ENCODE measurements at places on chromosomes 11 and 22.

DNA sequence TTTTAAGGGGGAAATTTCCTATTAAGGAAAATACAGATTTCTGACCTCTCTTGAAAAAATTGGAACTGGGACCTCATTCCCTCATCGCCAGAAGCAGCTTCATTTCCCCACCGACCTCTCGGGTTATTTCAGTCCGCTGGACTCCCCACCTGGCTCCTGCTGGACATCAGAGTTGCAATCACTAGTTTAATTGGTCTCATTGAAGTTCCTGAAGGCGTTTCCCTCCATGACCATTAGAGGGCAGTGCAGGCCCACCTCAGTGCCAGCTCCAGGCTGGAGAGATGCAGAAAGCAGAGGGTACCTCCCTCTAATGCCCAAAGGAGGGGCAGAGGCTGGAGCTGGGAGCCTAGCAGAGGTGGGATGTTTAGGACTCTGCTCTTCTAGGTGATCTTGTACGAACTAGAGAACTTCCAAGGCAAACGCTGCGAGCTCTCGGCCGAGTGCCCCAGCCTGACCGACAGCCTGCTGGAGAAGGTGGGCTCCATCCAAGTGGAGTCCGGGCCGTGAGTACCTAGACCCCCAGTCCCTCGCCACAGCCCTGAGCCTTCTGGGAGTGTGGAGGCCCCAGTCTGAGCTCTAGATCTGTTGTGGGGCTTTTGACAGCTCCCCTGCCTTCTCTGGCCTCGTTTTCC is 2.7 kb downstream of the CRYBB3 start:
- DNase-seq = peak; percentile 36

GRCh38 chr22:42996646-42997365 is 18.1 kb downstream of the PACSIN2 start:
- no peak for DNase-seq

GRCh38 chr22:24822471-24822870 is 16.5 kb downstream of the SGSM1 start:
- no peak for DNase-seq

DNA sequence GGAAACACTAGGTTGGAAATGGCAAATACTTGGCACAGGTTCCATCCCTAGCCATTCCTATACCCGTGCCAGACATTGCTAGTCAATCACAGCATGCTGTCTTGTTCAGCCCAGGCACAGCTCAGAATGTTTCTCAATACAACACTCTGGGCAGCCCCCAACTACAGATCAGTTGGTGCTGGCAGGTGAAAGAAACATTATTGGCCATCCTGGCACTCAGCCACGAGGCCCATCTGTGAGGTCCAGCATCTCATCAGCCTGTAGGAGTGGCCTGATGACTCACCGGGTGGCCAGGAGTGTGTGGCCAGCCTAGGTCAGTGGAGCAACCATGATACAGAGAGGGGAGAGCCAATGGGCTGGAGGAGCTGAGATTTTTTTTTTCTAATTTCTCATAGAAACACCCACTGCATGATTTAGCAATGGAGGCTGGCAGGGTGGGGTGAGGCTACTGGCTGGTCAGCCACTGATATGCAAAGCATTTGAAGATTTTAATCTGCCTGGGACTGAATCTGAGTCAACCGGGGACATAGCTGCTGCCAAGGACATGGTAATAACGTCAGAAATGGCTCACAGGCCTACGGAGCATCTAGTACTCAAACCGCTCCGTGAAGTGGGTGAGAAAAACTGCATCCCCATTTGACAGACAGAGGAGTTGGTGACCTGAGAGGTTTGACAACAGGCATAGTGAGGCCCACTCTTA is 5.4 kb downstream of the MYO18B start:
- DNase-seq = no peak

DNA sequence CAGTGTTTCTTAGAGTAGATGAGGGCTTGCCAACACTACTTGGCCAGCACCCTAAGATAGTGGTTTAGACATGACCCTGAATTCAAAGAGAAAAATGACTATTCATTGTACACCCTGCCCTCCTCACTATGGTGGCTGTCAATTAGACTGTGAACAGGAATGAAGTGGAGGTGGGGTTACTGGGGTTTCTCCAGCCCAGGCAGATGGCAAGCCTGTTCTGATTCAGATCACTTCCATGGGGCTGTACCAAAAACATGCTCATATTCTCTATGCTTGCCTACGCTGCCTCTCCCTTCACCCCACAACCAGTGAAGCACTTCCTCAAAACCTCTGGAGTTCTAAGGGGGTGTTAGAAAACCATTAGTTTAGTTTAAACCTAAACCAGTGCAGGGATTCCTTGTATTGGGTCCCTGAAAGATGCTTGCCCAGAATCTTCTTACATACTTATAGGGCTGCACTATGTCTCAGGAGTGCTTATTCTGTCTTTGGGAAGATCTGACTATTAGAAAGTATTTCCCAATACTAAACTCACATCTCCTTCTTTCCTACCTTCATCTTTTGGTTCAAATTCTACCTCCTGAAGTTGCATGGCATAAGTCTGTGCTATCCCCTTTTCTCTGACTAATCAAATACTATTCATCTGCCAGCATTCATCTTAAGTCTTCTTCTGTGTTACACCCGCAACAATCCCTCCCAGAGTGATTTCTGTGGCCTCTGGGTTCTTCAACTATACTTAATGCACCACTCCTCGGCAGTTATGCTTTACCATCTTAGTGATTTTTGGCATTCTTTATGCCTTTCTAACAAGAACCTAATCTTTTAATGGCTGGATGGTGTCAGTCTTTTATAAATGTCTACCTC is 71.8 kb downstream of the ATG16L2 start:
- DNase-seq = no peak

DNA sequence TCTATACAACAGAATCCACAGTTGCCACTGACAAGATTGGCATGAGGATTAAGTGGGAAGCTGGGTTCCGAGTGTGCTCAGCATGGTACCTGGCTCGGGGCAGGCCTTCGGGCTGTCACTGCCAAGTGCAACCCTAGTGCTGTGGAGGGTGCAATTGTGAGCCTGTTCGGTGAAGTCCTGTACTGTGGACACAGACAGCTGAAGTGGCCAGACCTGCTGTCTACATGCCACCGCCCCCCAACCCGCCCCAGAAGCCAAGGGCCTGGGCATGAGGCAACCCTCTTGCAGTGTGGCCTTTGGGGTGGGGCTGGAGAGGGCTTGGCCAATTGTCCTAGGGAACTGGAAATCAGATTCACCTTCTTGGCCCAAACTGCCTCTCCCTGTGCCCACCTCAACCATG is 15.6 kb upstream of the SHISAL1 start:
- no peak for DNase-seq

DNA sequence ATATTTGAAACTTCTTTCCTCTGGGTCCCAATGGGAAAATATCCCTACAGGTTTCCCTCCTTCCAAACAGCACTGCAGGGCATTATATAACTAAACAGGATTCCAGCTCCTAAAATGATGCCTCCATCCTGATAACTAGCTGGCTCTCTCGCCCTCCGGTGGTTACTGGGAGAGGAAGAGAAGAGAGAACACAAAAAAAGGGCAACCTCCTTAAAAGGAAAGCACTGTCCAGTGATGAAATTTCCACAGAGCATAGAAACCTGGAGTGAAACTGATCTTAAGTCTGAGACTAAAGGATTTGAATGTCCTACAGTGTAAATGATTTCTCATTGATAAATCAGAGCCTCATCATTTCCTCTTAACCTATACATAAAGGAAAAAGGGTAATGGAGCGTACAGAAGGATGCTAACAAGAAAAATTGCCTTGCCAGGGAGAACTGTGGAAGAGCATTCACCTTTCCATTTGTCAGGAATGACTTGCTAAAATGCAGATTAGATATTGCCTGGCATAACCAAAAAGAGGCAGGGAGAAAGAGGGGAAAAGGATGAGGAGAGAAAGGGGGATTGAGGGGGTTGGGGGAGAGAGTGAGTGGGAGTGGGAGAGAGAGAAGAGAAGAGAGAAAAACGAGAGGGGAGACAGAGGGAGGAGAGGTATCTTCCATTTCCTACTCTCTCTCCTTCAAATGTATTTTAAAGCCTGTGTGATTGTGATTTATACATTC is 121.3 kb downstream of the APOL5 start:
- no peak for DNase-seq

GRCh38 chr11:43639920-43640319 is 40.6 kb upstream of the HSD17B12 start:
- no peak for DNase-seq

DNA sequence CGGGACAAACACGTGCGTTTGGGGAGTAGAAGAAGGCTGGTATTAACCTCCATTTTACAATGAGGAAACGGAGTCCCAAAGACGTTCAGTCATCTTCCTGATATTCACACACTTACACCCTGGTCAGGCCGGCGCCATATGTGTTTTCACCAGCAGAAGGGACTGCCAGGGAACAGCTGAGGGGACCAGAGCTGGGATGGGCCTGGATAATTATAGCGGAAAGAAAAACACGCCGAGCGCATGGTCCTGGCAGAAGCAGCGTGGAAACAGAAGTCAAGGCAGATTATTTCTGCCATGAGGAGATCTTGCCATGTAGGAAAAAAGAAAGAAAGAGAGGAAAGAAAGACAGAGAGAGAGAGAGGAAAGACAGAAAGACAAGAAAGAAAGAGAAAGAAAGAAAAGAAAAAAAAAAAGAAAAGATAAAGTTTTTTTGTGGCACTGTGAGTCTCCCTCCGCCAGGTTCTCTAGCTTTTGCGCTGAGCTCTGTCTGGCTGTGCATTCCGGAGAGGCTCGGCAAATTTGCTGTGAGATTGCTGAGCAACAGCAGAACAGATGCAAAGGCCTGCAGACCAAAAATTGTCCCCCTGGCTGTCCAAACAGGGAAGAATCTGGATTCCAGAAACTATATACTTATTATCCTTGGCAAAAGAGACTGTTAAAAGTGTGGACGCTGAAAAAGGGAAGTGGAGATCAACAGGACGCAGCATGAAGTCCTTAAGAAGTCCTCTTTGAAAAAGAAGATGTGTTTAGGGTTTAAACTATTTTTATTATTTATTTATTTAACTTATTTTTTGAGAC is 1.3 kb upstream of the UCP2 start:
- no peak for DNase-seq

DNA sequence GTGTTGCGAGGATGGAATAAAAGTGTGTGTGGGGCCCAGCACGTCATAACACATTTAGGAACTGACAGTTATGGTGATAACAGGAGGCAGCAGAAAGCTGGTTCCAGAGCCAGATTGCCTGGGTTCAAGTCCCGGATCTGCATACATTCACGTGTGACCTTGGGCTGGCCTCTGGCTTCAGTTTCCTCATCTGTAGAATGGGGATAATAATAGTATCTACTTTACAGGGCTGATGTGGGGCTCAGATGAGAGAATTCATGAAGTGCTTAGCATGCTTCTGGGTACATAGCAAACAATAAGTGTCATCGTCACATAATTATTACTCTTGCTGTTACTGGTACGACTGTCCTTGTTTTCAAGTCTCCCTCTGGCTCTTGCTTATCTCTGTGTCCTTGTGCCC is 97.3 kb downstream of the KIAA1671 start:
- DNase-seq = no peak

- no peak for DNase-seq
These were observed 70.2 kb downstream of the RTL6 start for GRCh38 chr22:44427611-44428470.

DNA sequence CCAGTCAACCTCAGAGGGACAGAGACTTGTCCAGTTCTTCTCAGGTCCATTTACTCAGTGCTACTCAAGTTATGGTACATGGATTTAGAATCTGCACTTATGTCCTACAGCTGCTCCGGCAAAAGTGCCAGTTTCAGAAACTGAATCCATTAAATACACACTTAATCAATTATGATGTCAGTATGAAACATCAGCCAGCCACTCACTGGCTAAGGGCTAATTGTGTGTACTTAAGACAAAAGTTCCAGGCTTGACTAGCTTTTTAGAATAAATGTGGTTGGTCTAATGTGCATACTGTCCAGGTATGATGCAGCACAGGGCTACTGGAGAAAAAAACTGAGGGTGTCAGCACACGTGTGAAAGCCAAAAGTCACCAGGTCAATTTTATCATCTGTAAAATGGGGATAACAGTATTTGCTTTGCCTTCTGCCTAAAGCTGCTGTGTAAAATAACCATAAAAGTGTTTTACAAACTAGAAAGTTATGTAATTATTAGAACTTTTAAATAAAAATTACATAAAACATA is 55.4 kb upstream of the CYP2D6 start:
- DNase-seq = no peak

GRCh38 chr11:38019072-38019775 is 1421.2 kb upstream of the RAG2 start:
- DNase-seq = no peak

DNA sequence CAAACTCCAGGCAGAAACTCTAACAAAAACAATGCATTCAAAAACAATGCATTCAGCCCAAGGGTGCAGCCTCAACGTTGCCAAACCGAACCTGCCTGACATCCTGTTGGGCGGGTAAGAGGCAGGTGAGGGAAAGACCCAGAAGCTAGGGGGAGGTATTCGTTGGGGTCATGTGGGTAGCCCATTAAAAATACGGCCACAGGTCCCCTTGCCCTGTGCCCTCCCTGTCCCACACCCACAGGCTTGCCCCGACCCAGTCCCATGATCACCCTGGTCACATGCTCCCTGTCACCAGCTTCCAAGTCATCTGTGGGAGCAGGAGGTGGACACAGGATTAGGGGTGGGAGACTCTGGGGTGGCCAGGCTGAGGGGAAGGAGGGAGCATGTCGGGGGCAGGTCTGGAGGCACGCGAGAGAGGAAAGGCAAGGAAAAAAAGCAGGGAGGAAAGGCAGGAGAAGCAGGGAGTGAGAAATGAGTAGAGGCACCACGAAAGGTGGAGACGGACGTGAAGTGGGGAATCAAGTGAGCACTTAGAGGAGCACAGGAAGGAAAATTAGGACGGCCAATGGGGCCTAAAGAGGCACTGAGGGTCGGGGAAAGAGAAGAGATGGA is 683 bp downstream of the PLA2G6 start:
- DNase-seq = peak; percentile 21

GRCh38 chr11:45384711-45385241 is 98.6 kb upstream of the SYT13 start:
- DNase-seq = no peak

DNA sequence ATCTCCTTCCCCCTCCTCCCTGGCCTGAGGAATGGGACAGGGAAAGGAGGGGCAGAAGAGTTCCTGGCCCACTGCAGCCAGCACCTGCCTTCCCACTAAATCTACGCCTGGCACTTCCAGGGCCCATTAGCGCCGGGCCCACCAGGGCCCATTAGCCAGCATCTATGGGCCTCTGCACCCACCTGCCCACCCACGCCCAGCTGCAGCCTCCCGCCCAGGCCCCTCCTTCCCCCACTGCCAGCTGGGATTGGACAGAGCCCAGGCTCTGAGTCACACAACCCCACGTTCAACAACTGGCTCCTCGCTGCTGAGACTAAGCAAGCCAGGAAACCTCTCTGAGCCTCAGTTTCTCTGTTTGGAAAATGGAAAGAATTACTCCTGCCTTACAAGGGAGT is 48.7 kb downstream of the CYTH4 start:
- no peak for DNase-seq

GRCh38 chr22:30881361-30882183 is 87.0 kb downstream of the MORC2 start:
- DNase-seq = no peak

- no peak for DNase-seq
These were observed 19.9 kb downstream of the MMP10 start for GRCh38 chr11:102760344-102761035.

GRCh38 chr22:44736581-44737405 is 15.6 kb upstream of the ARHGAP8 start:
- DNase-seq = no peak

Measured in stimulated activated naive CD4-positive, alpha-beta T cell (primary cell).